ENCODE measurements at places on chromosomes 4 and X. TPM values are rescaled to one million over a fixed set of nuclear protein-coding genes. Genes with fewer than 3 reads are reported as not detected.

FMR1 gene
- 29.4 TPM for total RNA-seq

JCHAIN gene
- 2.1 TPM for total RNA-seq

TCP11X2 gene
- total RNA-seq: not detected

DNA sequence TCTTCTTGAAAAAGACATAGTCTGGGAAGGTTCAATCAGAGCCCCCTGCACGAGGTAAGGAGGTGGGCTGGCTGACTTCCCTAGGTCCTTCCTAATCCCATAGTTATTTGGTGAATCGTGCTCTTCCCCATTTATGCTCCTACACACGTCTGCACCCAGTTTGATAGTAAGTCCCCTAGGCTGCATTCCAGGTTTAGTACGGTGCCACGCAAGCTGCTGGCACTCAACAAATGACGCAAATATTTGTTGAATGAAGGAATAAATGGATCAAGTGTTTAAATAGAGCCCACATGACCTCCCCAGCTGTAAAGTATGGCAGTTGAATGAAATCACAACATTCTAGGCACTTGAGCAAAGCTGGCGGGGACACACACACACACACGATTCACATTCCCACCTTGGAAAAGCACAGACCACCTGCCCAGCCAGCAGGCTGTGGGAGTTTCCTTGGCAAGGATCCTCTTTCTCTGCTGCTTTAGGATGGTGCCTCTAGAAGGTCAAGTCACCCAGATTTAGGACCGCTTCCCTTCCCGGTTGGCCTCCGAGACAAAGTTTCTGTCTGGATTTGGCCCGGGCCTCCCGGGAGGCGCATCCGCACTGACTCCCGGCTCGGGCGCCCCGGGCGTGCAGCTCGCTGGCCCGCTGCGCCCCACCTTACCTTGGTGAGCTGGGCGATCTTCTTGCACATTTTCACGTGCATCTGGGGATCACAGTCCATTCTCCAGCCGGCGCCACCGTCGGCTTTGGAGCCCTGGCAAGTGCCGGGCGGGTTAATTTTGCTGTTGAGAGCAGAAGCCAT lies 721 bp downstream of the FAM184B start:
- DNase-seq: no peak
